ENCODE measurements at places on chromosomes 6 and 20. TPM values are rescaled to one million over a fixed set of nuclear protein-coding genes. Genes with fewer than 3 reads are reported as not detected.

- no peak for DNase-seq
These were observed 26.1 kb downstream of the PTPN1 start for GRCh38 chr20:50536333-50536732.

DNA sequence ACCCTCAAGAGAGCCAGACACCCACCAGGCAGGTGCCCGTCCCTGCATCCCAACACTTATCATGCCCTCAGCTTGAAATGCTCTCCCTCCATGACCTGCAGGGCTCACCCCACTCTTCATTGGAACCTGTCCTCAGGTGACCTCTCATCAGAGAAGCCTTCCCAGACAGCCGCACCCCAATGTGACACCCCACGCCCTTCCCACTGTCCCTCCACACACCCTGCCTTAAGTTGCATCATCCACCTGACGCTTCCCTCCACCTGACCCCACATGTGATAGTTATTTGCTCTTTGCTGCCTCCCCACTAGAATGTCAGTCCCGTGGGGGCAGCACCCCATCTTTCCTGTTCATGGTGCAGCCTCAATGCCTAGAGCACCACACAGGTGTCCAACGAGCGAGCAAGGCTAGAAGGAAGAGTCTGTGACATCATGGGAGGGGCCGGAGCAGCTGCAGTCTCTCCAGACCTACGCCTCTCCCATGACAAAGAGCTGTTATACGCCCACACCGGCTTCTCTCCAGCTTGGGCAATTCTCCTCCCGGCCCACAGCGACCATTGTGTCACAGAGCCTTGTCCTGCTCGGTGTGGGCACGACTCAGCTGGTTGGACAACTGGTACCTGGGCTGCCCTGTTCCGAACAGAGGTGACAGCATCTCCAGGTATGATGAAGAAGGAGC, 58.2 kb downstream of the NFATC2 start:
- no peak for DNase-seq

GRCh38 chr6:105884426-105884825, 201.7 kb upstream of the PRDM1 start:
- no peak for DNase-seq

GRCh38 chr6:99178168-99178567, 171.3 kb downstream of the FAXC start:
- DNase-seq = no peak

DNA sequence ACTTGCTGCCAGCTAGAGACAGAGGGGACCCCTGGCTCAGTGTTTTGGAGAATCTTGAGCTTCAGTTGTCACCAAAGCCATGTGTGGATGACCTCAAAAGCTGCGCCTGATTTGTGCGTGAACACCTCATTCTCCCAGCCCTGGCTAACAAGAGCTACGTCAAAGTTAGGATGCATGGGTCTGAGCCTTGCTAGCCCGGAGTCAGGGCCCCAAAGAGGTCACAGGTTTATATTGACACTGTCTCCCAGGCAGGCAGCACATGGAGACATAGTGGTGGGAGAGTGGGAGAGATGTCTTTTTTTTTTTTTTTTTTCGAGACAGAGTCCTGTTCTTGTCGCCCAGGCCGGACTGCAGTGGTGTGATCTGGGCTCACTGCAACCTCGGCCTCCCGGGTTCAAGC, 36.1 kb upstream of the DUSP22 start:
- no peak for DNase-seq

DNA sequence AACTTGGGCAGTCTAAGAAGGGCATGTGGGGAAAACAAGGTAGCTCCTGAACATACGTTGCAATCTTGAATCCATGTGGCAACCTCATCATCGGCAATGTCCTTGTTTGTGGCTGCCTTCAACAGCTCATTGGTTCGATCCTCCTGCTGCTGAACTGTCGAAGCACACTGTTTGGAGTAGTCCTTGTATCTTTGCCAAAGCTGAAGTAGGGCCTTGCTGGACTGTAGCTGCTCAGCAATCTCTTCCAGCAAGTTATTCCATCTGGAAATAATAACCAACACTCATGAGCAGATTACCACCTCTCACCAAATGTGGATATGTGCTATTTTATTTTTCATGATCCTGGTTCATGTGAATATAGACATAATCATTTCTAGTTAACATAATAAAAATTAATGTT, 413.3 kb downstream of the ESR1 start:
- DNase-seq = no peak

- no peak for DNase-seq
These were observed 24.6 kb upstream of the BMP7 start for GRCh38 chr20:57291003-57291402.

DNA sequence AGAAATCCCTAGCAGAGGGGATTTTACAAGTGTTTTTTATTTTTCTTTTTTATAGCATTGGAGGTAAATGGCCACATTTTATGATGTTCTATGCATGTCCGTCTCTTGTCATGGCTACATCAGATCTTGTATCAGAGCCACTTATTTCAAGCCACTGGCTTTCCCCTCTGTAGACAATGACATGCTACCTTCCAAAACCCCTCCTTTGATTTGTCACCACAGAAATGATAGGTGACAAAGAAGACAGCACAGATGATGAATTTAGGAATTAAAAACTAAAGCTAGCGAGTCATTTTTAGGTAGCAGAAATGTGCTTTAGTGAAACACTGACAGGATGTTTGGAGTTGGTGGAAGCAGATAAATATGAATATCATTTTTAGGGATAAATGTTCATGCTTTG, 20.8 kb downstream of the PLCB1 start:
- DNase-seq = no peak

DNA sequence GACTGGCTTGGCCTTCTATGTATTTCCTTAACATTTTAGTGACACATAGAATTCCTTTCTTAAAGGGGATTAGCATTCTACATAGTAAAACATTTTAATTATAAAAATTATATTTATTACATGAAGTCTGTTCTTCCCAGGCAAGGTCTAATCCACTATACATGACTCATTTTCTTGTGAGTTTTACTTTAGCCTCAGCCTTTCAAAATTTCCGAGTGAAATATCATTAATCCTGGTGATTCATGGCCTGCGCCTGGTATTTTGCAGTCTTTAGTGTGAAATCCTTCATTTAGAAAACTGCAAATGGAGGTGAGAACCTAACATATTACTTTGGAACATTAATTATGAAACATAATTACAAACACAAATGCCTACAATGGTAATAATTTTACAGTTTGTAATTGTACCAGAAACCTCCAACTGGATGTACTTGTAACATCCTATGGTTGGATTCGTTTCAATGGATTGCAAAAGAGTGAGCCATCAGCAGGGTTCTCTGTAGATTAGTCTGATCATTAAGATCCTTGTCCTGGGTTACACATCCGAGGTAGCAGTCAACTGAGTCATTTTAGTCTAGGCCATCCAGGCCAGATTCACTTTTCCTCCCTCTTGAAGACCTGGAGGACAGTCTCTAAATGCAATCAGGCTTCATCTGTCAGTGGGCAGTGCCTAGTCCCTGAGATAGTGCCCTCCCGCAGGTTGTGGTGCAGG, 272.0 kb downstream of the PACRG start:
- DNase-seq = no peak

DNA sequence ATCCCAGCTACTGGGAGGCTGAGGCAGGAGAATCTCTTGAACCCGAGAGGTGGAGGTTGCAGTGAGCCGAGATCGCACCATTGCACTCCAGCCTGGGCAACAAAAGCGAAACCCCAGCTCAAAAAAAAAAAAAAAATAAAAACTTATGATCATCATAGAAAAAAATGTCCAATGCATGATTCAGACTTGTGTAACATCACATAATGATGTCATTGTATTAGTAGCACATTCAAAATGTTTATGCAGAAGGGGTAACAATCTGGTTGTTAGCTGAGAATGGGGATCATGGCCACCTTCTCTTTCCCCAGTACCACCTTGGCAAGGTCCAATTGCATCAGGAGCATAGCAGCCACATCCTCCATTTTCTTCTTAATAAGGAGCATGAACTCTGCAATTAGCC, 137.6 kb upstream of the MARCKS start:
- DNase-seq = no peak

DNA sequence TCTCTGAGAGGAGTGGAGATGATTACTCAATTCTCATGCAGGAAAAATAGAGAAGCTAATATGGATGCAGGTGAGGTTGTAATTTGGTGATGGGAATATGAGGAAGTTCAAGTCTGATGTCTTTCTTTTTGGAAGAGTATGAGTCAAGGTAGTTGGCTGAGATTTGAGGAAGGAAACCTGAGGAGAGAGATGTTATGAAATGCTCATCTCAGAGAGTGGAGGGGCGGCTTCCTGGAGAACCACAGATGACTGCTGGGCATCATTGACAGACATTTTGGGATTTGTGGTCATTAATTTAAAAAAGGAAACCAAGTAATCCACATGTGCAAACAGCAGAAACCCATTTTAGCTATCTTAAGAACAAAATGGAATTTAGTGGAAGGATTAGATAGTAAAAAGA, 72.5 kb upstream of the UST start:
- no peak for DNase-seq

GRCh38 chr20:33391722-33392415, 9.4 kb downstream of the CDK5RAP1 start:
- no peak for DNase-seq

DNA sequence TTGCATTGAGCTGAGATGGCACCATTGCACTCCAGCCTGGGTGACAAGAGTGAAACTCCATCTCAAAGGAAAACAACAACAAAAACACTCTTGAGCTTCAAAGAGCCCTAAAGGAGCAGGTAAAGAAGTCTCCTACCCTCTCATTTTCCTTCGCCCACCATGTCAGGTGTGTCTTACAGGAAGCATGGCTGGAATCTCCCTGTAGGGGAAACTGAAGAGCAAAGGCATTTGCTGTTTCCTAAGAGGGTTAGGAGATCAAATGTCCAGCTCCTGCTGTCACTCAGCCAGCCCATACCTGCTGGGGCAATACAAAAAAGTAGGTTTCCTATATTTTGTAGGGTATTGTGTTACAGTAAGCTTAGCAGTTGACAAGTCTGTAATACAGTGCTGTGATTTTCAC, 43.3 kb downstream of the SPATA2 start:
- DNase-seq = no peak

- DNase-seq = peak; percentile 64
These were observed 19.3 kb downstream of the JARID2 start for GRCh38 chr6:15264902-15265761.

The PBOV1 gene
- not detected for polyA plus RNA-seq

The SUMO4 gene
- 0.16 TPM for polyA plus RNA-seq

The DCDC2 gene
- 0.47 TPM for polyA plus RNA-seq

The RPP40 gene
- polyA plus RNA-seq = 9.3 TPM

The ZNF334 gene
- polyA plus RNA-seq = 0.69 TPM

The UQCC2 gene
- 129 TPM for polyA plus RNA-seq

The CRISP3 gene
- polyA plus RNA-seq = 0.04 TPM

The TRDN gene
- 250 TPM for polyA plus RNA-seq

The DPPA5 gene
- polyA plus RNA-seq = not detected

The FUT9 gene
- polyA plus RNA-seq = not detected

The MUC21 gene
- 0.07 TPM for polyA plus RNA-seq

The MAFB gene
- 4.7 TPM for polyA plus RNA-seq
